Esophagus mucosa (tissue), 1 donor: ENCODE measurements at places on chromosomes 6 and 20.
A peak's percentile ranks its signal among the peaks of the same experiment; 100 is the strongest.

DNA sequence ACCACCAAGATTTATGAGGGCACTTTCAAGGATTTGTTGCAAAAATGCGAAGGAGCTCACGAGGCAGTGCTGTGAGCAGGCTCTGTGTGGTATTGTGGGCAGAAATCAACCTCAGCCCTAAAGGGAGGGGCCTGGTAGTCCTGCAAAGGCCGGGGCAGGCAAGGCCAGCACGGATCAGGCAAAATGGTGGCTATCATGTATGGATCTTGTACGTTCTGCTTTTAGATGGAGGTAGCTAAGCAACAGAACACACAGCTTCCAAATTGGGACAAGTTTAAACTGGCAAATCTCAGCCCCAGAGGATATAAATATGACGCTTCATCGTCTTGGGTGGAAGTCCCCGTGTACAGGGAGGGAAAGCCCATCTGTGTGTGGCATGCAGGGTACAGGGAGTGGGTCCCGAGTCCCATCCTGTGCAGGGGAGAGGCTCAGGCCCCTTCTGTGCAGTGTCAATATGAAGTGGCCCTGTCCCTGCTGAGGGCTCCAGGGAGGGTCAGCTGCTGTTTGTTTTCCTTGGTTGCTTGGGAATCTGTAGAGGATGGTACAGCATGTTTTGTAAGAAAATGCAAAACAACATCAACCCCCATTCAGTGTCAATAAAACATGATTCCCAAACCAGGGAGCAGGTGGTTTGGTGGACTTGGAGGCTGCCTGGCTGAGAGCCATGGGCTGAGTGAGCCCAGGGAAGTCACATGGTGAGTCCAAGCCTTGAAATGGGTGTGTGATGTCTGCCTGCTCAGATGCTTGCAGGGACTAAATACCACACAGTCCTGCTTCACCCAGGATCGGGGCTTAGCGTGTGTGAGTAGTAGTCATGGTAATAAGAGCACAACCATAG lies 113.0 kb downstream of the SYCP2 start:
- ATAC-seq, result no peak

DNA sequence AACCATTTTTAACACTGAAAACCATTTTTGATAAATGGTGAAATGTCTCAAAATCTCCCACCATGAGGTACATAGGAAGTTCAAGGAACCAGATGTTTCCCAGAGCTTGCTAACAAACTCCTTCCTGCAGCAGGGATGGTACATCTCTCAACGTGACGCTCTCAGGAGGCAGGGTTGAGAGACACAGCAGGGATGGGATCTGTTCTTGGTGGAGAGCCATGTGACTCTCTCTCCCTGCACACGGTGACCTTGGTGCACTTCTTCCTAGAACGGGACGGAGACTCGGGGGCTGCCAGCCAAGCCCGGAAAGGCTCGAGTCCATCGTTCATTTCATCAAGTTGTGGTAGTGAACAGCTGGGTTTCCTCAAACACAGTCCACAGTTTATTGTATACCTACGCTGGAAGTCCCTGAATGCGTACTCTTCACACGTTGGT lies 94.2 kb downstream of the FAM50B start:
- ATAC-seq, result no peak

DNA sequence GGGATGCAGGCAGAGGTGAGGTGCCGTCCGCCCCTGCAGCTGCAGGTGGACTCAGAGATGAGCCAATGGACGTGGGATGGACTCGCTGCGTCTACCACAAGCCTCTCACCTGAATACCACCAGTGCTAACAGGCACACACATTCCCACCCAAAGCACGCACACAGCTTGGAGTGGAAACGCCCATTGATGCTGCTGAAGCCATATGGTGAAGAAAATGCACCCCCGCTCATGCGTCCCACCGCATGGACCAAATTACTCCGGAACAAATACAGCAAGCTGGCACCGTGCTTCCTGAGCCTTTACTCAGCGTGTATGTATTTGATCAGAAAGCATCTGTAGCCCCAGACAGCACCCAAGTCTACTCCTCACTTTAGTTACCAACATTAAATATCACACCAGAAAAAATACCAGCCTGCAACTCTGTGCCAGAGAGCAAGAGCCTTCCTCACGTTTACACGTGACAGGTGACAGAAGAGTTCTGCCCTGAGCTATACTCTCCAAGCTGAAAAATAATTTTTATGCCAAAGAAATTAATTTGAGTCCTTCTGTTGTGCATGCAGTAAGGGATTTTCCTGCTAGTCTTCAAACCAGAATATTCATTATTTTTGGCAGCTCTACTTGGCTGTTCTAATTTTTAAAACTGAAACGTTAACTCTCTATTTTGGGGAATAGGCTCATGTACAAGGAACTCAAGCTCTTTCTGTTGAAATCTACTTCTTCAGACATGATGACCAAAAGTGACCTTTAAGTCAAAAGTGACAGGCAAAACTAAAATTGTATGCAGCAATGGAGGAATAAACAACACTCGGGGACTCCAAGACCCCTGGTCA lies 58.2 kb upstream of the SYNDIG1 start:
- ATAC-seq, result no peak

DNA sequence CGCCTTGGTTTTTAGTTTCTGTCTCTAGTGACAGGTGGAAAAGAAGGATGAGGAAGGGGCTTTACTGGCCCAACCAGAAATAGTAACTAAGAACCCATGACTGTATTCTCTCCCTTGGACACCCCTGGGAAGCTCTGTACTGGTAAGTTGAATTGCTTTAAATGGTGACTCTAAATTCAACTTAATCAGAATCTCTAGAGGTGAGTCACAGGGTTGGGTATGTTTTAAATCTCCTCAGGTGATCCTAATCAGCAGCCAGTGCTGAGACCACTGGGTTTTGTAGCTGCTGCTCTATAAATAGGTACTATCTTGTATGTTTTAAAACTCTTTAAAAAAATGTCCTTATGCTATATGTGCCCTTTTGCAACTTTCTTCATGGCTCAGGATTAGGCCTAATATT lies 314.0 kb upstream of the ECI2 start:
- no peak for ATAC-seq

GRCh38 chr6:45607798-45608197 lies 230.1 kb upstream of the SUPT3H start:
- peak; percentile 93 for ATAC-seq

- no peak for ATAC-seq
Observed at GRCh38 chr6:128731249-128732165, 151.4 kb upstream of the LAMA2 start.

DNA sequence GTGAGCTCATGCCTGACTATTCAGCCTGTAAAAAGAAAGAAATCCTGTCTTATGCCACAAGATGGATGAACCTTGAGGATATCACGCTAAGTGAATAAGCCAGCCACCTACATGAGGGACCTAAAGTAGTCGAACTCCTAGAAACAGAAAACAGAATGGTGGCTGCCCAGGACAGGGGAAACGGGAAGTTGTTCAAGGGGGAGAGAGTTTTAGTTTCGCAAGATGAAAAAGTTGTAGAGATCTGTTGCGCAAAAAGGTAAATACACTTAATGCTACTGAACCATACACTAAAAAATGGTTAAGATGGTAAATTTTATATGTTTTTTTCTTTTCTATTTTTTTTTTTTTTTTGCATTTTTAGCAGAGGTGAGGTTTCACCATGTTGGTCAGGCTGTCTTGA lies 74.1 kb upstream of the RALY start:
- no peak for ATAC-seq

- ATAC-seq, result no peak
Observed at GRCh38 chr20:38210741-38211140, 45.7 kb upstream of the TGM2 start.

DNA sequence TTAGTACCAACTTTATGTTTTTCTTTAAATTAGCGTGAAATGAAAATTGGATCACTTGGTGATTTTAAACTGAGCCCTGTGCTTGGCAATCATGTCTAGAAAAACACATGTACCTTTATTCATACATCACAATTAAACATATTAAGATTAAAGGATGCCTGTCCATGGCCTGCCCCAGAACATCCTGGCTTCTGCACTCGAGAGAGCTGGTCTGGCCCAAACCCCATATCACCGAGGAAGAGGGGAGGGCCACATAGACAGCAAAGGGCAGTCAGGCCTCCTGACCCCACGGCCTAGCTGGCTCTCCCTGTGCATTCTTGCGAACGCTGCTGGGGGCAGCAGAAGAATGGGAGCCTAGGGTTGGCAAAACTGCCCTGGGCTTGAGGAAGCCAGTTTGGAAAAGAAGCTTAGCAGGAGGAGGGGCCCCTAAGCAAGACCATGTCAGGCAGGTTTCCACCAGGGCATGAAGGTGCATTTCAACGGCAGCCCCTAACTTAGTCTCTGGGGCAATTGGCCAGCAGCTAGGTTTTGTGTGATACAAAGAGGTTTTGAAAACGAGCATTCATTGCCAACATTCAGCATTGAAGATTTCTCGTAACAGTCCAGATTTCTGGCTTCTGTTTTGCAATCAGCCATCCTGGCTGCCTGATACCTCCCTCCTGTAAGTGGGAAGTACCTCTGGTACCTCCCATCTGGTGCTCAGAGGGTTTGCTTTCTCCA lies 8.6 kb downstream of the BPIFB3 start:
- ATAC-seq, result no peak
